Activated CD8-positive, alpha-beta memory T cell treated with anti-CD3 and anti-CD28 coated beads for 48 hours (primary cell): ENCODE measurements at places on chromosomes 7 and 10.

DNA sequence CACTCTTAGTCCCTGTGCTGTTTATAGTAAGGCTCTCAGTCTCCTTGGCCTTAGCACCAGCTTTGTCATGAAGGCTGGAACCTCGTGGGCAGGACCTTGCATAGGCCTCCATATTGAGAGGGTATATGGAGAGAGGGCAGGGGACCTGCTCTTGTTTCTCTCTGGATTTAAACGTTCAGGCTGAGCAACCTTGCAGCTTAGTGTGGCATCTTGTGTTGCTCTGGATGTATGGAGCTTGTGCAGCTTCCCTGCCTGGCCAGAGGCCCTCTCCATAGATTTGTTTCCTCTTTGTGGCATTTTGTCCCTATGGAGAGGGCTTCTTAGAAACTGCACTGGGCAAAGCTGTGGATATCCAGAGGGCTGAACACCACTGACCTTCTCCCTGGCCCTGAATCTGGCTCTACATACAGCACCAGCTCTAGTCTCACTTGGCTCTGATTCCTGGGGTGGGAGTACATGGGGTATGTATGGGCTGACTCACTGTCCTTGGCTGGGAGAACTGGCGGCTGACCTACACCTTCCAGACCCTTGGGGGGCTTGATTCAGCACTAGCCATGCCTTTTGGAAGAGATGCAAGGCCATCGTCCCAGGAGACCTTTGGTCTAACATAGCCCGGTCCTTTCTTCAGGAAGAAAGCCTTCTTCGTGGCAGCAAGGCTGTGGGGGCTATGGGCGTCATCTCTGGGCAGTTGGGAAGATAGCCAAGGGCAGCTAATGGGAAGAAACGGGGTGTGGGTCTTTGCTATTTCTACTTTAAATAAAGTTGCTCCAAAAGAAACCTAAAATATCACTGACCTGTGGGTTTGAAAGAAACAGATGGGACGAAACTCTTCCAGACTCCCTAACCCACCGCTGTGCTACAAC is 30.5 kb downstream of the ITPRIP start:
- no peak for DNase-seq

GRCh38 chr10:125441151-125441550 is 241.8 kb downstream of the TEX36 start:
- no peak for DNase-seq

DNA sequence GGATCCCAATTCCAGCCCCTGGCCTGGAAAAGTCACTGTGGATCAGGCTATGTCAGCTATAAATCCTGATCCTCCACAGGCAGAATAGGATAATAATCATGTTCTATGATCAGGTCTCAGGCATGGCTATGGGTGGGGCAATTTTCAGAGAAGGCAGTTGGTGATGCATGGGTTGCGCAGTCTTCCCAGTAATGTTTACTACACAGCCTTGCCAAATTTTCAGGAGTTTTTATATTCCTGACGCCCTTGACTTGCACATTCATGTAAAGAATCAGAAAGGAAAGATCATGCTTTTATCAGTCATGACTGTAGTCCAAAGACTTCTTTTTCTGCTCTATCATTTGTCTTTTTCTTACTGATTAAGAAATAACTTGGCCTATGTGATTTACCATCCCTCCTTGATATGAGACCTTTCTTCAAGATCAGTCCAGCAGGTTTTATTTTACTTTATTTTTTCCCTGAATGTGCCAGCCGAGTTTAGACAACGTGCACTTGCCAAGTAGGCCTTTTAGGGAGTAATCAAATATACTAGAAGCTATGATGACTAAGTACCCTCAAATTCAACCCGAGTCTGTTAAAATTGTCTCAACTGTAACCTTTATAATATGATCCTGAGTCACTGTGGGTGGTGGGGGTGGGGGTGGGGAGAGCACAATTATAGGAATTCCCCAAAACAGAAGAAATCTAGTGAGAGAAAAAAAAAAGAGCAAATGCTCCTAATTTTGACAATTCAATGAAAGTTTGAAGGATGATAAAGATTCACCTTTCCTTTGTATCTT is 31.9 kb downstream of the ARL4A start:
- no peak for DNase-seq

DNA sequence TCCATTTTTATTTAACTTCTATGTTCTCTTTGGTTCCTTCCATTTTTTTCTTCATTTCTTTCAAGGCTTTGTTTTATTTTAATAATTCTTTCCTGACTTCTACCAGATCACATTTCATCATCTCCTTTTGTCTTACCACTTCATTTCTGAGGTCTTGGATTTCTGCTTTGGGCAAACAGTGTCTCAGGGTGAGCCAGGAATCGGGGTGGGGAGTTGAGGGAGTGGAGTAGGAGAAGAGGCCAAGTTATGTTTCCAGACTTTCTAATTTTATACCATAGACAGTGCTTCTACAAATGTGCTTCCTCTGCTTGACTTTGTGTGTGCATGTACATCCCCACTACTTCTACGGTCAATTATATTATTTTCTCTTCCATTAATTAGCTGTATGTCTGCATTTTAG is 112.1 kb downstream of the PRKG1 start:
- no peak for DNase-seq

- no peak for DNase-seq
These were observed 49.4 kb downstream of the OR13A1 start for GRCh38 chr10:45265996-45266395.

GRCh38 chr10:3237530-3237929 is 64.9 kb upstream of the PITRM1 start:
- no peak for DNase-seq

DNA sequence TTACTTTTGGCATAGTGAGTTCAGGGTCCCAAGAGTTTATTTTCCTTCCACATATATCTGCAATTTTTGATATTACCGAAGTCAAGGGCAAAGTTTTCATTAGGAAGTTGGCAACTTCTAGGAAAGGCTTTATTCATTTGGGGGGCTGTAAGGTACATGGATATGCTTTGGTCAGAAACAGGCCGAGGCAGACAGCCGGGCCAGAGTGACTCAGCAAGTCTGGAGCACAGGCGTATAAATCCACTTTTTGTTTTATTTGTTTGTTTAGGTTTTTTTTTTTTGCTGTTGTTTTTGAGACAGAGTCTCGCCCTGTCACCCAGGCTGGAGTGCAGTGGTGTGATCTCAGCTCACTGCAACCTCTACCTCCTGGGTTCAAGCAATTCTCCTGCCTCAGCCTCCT is 3.7 kb downstream of the ZNF680 start:
- DNase-seq = no peak

GRCh38 chr10:48656914-48657305 is 27.8 kb upstream of the WDFY4 start:
- no peak for DNase-seq

- DNase-seq = no peak
These were observed 90.5 kb upstream of the SVIL start for GRCh38 chr10:29725133-29725720.

DNA sequence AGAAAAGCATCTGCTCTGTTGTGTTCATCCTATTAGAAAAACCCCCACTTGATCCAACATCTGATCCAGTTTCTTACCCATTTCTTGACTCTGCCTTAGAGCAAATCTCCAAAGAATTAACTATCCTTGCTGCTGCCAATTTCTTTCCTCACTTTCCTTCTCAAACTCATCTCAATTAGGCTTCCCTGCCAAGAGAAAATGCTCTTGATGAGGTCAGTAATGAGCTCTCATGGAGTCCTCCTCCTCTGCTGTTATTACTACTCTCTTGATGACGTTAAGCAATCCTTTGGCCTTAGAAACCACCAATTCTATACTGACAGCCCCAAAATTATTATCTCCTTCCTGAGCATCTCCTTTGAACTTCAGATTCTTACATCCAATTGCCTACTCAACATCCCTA is 162.0 kb upstream of the FAM13C start:
- DNase-seq = no peak

DNA sequence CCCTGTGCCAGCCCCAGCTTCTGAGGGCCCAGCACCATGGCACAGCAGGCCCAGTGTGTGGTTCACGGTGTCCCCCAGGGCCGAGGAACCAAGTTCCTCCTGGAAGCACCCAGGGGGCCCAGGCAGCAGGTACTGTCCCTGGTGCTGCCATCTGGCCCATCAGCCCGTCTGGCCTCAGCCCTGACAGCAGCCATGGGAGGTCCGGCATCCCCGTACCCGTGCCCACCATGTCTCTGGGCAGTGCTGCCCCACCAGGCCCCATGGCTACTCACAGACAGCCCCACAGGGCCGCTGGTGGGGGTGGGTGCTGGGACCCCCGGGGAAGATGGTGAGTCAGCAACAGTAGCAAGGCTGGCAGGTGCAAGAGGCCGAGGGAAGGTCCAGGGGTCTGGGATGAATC is 32.8 kb downstream of the STK32C start:
- DNase-seq = no peak
